ENCODE measurements at places on chromosomes 2 and 18.

- no peaks in the 10 kb centered on the region for H3K27me3 ChIP-seq
- no peaks in the 10 kb centered on the region for H3K36me3 ChIP-seq
- no peaks in the 10 kb centered on the region for H3K4me1 ChIP-seq
- no peak overlapping the region for H3K4me3 ChIP-seq
Measured at GRCh38 chr2:233822101-233822771, 32.1 kb downstream of the HJURP start.

DNA sequence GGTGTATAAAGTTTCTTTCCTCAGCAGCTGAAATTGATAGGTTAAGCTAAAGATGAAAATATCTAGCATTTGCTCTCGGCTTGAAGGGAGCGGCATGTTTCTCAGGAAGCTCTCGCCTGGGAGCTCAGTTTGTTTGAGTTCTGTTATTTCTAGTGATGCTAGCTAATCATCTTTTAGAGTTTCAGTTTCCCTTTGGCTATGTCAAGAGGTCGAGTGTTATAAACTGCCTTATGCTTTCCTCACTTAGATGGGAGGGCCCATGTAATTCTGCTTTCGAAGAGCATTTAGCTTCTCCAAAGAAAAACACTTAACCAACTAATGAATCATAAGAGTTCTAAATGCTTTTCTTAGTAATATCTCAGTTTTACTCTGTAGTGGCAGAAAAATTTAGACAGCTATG, 33.6 kb downstream of the PLCL1 start:
- DNase-seq: no peak
- no peaks in the 10 kb centered on the region for H3K27me3 ChIP-seq
- no peak overlapping the region for H3K4me3 ChIP-seq
- no peak overlapping the region for H3K27ac ChIP-seq
- no peaks in the 10 kb centered on the region for H3K36me3 ChIP-seq

GRCh38 chr18:37314534-37314933, 251.1 kb downstream of the CELF4 start:
- H3K4me1 ChIP-seq: no peaks in the 10 kb centered on the region
- H3K27ac ChIP-seq: no peak overlapping the region
- no peaks in the 10 kb centered on the region for H3K27me3 ChIP-seq
- no peak overlapping the region for H3K4me3 ChIP-seq
- H3K36me3 ChIP-seq: no peaks in the 10 kb centered on the region

DNA sequence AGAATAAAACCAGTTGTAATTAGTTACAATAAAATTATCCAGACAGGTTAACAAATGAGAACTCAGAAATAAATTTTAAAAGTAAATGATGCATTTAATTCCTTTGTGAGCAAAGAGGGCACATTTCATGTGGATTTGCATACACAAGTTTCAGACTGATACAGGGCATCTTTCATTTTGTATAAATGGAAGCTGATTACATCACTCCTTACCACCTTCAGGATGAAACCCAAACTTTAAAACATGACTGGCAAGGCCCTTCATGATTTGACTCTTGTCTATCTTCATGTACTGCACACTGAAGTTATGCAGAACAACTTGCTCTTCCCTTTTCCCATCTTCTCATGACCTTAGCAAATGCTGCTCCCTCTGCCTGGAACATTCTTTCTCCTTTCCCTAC, 26.9 kb downstream of the EFEMP1 start:
- no peaks in the 10 kb centered on the region for H3K4me1 ChIP-seq
- H3K27ac ChIP-seq: no peak overlapping the region
- H3K4me3 ChIP-seq: no peak overlapping the region
- no peaks in the 10 kb centered on the region for H3K27me3 ChIP-seq
- DNase-seq: no peak

Data from GM23338 (cell line).